Left colon (tissue), 2 donors: ENCODE measurements at places on chromosomes 16 and 17. TPM values are rescaled to one million over a fixed set of nuclear protein-coding genes. Genes with fewer than 3 reads are reported as not detected.

GRCh38 chr17:30101686-30102390 is 14.8 kb upstream of the NSRP1 start:
- DNase-seq: no peak

- DNase-seq: no peak
Observed at GRCh38 chr17:16448490-16448889, 33.1 kb downstream of the TRPV2 start.

DNA sequence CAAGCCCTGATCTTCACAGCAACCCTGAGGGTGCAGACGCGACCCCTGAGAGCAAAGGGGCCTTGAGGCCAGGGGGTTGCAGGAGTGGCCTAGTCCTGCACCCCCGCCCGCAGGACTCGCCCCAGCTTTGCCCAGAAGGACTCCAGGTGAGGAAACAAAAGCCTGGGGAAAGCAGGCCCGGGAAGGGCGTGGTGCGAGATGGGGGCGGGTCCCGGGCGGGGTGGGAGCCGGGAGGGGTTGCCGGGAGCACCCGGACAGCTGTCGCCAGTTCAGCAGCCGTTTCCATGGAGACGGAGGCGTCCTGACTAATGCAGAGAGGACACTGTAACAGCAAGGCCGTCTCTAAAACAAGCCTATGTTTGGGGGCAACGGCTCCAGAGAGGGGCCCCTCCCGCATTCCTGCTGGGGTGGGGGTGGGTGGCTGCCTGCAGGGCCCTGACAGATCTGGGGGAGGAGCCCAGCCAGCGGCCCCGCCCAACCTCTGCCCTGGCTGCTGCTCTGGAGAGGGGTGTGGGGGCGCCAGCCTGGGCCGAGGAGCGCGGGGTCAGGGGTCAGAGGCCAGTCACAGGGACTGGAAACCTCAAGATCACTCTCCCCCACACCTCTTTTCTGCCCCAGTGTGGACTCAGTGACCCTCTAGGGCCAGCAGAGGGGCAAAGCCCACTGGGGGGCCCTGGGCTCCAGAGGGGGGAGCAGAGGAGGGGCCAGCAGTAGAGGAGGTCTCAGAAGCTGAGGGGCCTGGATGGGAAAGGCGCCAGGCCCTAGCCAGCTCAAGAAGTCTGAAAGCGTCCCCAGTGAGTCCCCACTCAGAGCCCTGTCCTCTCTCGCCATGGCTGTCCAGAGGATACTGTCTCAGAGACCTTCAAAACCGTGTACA is 3.1 kb upstream of the TPPP3 start:
- DNase-seq: peak; percentile 91

Gene RRAD
- total RNA-seq: 3.9 TPM
